ENCODE measurements at places on chromosomes 5 and 9.
A peak's percentile ranks its signal among the peaks of the same experiment; 100 is the strongest.

DNA sequence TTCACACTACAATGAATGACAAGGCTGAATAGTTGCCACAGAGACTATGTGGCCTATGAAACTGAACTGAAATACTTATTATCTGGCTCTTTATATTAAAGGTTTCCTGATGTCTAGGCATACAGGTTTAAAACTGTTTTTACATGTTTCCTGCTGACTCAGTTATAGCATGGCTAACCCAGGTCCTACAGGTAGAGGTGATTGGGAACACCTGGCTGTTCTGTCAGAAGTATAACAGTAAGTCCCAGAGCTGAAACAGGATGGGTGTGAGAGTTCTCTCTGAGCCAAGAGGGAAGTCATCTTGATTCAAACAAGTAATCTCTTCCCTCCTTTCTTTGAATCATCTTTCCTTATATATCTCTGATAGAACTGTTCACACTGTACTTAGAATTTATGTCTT lies 4.9 kb upstream of the ADGRV1 start:
- no peak for DNase-seq

- no peak for DNase-seq
These were observed 596 bp upstream of the FGFR4 start for GRCh38 chr5:177085985-177086653.

DNA sequence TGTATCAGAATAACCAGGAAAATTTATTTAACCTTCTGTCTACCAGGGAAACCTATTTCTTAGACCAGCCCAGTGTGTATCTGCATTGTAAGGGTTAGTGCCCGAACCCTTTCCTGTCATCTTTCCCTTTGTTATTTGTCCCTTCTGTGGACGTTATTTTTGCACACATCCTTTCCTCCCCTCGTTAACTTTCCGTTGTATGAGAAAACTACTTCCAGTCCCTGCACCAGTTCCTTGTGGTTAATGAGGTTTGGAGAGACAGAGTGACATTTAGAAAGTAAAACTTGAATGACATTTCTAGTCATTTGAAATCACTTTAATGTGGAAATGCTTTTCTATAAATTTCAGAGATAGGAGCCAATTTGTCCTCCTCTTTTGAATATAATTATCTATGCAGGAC lies 4.3 kb upstream of the IFNB1 start:
- no peak for DNase-seq

DNA sequence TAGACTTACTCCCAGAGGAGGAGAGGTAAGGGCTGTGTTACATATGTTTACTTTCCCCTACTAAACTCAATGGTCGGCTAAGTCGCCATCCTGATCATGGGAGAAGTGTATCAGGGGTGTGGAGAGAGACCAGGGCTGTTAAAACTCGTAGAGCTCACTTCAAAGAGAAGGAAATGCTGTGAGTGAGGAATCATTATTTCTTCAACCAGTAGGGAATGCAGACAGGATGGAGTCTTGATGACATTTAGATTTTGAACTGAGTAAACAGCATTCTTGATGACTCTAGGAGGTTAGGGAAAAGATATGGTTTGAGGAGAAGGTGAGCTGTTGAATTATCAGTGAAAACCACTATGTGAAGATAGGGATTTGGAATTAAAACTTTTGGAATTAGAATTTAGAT lies 17.3 kb downstream of the RECK start:
- DNase-seq: no peak

GRCh38 chr5:60883229-60883628 lies 39.2 kb upstream of the ELOVL7 start:
- DNase-seq: no peak

DNA sequence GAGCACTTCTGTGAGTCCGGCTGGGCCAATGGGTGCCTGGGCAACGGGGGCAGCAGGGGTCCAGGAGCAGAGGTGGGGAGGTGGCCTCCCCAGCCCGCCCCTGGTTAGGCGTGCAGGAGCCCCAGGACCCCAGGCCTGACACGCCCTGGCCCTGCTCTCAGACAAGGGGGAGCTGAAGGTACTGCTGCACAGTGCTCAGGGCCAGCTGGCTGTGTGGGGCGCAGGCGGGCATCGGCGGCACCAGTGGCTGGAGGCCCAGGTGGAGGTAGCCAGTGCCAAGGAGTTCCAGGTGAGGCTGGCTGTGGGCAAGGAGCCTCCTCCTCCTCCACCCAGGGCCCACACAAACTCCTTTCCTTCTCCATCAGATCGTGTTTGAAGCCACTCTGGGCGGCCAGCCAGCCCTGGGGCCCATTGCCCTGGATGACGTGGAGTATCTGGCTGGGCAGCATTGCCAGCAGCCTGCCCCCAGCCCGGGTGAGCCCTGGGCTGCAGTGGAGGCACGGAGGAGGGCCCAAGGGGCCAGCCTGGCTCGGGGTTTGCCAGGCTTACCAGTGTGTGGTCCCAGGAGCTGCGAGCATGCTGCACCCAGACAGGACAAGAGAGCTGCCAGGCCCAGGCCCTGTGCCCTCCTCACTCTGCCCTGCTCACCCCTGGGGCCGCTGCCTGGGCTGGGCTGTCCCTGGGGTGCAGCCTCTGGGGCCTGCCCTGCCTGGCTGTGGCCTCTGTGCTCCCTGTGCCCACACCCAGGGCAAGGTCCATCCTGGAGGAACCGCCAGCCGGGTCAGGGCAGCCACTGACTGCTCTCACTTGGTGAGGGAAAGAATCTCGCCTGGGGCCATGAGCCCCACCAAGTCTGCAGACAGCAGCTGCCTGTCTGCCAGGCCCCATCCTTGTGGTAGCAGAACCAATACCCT lies 7.0 kb downstream of the MAMDC4 start:
- no peak for DNase-seq

- no peak for DNase-seq
These were observed 104.4 kb downstream of the FRMD3 start for GRCh38 chr9:83433846-83434245.

GRCh38 chr5:638501-639252 lies 26.5 kb downstream of the CEP72 start:
- no peak for DNase-seq

GRCh38 chr9:113228130-113228665 lies 6.9 kb downstream of the SLC31A1 start:
- DNase-seq: no peak

DNA sequence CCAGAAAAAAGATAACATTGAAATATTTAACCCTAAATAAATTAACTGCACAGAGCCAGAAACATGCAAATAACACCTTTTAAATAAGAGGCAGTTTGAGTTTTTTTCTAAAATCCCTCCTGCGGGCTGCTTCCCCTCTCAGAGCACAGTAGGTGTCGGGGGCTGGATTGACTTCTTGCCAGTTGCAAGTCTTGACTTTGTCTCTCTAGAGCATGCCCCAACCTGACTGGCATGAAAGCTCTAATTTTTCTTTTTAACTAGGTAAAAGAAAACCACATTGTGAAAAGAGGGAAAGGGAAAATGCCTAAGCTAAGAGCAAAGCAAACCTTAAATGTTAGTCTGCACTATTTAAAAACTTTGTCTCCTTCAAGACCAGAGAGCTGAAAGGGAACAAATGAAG lies 46.4 kb upstream of the DNAH5 start:
- no peak for DNase-seq

DNA sequence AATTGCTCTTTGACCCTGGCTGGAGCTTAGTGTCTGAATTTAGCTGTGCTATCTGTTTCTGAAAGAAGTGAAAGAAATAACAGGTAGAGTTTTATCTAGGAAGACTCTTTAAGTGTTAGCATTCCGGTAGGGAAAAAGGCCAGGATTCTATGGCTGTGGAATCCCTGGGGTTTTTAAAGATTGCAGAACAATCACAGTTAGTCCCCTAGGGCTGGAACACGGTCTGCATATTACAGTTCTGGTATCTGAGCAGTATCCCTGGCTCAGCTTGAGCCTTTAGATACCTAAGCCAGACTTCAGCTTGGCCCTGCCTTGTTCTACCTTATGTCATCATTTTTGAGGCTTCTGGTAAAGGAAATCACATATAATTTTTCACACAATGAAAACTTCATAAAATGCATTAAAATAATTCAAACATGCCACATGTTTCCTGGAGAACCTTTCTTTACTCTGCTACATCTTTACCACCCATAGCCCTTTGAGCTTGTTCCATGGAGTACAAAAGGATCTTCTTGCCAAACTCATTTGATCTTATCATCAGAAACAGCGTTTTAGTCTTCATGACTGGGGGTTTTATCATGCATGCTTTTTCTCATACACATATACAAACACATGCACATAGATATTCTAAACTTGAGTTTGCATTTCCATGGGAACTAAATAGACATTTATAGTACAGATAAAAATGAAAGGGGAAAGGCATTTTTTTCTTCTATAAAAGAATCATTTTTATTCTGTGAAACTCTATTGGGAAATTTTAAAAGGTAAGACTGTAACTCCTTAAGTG lies 410.8 kb downstream of the CETN3 start:
- DNase-seq: no peak

DNA sequence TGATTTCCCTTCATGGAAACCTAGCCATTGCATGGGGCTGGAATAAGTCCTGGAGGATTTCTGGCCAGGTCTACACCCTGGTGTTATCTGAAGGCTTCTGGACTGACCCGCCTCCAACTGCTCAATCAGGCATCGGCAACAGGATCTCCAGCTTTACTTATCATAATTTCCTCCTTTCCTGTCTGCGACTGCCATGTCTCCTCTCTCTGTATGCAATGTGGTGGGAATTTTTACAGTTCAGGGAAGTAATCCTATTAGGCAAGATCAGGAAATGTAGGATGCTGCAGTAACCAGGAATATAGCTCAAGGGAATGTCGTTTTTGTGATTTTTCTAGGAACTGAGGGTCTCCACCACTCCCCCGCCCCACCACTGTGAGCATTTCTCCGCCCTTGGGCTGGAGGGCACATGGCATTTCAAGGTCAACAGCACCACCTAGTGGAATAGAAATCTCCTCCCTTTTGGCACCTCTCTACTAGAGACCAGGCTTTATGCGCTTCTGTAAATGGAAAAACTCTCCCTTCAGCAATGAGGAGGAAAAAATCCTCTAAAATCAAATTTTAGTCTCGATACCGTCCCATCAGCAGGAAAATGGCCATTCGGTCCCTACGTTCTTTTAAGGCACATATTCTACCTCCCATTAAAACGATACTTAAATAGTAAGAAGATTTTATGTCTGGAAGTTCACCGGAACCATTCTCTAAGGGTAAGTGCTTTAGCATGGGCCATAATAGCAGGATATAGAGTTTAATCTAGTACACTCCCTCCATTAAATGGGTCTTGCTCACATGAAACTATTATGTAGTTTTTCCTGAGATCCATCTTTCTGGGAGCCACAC lies 93.0 kb downstream of the YTHDC2 start:
- DNase-seq: peak; percentile 46

DNA sequence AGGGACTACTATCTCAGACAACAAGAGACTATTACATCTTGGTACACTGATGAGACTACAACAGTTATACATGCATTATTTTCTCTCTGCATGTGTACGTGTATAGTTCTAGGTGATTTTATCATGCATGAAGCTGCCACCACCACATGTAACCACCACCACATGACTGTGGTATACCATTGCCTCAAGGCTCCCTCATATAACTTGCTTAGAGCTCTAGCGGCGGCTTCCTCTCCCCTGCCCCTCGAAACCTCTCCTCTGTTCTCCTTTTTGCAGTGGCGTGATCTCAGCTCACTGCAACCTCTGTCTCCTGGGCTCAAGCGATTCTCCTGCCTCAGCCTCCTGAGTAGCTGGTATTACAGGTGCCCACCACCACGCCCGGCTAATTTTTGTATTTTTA lies 162.3 kb downstream of the AOPEP start:
- DNase-seq: no peak

DNA sequence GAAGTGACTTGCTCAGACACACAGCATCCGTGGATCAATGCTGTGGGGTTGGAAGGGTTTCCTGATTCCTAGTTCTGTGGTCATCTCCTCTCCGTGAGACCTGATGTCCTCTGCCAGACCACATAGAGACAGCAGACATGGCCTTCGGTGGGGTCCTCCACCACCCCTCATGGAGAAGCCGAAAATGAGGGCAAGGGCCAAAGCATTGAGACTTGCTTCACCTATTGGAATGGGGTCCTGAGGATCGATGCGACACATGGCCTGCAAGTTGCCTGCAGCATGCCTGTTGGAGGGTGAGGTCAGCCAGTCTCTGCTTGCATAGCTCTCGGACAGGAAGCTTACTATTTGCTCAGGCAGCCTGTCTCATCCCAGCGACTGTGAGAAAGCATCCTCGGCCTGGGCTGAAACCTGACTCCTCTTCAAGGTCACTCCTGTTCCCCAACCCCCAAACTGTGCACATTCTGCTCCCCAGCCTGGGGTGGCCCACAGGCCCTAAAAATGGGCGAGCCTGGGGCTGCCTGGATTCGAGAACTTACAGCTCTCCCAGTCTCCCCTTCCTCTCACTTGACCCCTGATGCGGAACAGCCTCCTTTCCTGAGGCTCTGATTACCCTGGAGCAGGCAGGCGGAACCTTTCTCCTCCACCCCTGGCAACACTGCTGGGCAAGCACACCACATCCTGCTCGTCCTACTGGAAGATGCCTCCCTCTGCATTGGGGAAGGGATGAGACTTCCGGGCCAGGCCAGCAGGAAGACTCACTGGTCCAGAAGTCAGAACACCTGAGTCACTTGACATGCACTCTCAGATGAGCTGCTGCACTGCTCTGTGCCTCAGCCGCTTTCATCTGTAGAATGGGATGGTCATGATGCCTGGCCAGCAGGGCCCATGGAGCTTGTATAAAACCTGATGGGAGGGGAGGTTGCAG lies 186.9 kb downstream of the RGS3 start:
- DNase-seq: no peak

- no peak for DNase-seq
These were observed 377.7 kb upstream of the TRPC7 start for GRCh38 chr5:136743052-136743451.

- DNase-seq: no peak
These were observed 234.6 kb downstream of the ZNF608 start for GRCh38 chr5:124511791-124512190.

DNA sequence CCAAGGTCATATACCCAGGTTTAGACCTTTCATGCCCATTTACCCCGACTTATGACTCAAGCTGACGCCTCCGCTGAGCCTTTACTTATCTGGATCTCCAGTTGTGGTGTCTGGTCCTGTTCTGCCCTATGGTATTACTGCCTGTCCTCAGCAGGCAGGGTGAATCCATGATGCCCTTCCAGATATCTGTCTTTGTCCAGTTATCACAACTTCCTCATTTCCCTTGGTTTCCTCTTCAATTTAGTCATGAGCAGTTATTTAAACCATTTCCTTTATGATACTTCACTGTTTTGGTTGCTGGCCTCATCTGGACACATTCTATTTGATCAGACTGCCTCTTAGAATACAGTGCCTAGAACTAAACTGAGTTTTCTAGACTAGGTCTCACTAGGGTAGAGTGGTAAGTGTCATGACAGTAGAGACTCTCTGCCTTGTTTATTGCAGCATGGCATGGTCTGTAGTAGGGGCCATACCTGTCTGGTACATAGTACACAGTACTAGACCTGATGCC lies 93.3 kb downstream of the MELK start:
- DNase-seq: no peak

- no peak for DNase-seq
These were observed 111.2 kb downstream of the SNCAIP start for GRCh38 chr5:122423221-122423620.

All from NT2/D1 (cell line).